ENCODE measurements at places on chromosomes 16 and 17. TPM values are rescaled to one million over a fixed set of nuclear protein-coding genes. Genes with fewer than 3 reads are reported as not detected.

DNA sequence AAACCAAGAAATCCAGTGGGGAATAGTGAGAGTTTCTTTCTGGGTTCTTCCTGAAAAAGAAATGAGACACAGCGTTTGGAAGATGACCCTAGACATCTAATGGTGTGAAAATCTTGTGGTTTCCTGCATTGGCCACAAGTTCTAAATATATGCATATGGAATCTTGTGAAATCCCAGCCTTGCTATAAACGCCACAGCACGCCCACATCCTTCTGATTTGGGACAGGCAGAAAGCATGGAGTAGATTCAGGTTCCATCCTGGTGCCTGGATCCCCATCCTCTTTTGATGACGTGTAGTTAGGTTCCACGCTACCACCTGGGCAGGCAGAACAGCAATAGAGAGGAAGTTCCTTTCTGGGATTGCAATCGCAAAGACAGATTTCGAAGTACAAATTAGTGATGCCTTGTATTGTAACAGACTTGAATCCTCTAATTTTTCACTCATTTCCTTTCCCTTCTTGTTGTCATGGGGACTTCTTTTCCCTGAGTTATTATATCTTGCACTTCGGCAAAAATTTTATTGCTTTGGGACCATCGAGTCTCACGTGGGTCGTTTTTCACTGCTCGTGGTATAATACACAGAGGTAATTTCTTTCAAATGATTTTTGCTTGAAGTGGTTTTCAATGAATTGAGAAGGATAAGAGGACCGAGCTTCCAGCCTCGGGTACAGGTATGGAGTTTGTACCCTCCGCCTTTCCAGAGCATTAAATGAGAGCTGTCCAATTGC lies 37.6 kb downstream of the HS3ST4 start:
- no peak overlapping the region for H3K4me3 ChIP-seq
- H3K4me1 ChIP-seq: no peaks in the 10 kb centered on the region
- no peaks in the 10 kb centered on the region for H3K36me3 ChIP-seq

DNA sequence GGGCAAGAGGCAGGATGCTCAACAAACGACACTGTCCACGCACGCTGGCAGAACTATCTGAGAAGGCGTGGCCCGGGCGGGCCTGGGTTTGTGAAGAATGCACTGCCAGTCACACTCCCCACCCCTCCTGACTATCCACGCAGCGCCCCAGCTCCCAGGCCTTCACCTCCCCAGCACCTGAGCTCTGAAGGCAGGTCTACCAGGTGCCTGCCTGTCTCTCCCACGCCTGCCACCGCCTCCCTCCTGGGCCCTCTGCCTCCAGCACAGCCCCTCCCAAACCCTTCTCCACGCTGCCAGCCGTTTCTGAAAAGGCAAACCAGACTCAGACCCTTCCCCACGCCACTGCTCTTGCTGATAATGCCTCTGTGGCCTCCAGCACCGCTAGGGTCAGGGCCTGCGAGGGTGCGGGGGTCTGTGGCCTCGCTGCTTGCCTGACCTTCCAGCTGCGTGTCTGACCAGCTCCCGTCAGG lies 11.6 kb downstream of the MYBBP1A start:
- H3K27ac ChIP-seq: no peak overlapping the region
- no peak for DNase-seq
- no peaks in the 10 kb centered on the region for H3K4me1 ChIP-seq
- H3K27me3 ChIP-seq: no peaks in the 10 kb centered on the region

DNA sequence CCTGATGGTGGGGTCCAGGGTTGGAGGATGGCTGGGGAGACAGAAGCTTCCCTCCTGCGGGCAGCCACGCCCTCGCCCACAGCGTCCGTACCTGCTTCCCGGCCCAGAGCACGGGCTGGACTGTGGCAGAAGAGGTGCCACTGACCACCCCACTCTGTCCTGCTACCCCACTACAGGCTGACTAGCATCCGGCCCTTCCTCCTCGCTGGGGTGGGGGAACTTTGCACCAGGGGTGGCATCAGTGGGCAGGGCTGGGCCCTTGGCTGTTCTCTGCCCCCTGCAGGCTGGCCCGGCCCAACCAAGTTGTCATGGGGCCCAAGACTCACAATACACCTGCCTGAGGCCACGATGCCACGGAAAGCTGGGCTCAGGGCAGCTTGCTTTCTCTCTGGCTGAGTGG lies 73.0 kb downstream of the KLHDC4 start:
- no peaks in the 10 kb centered on the region for H3K27me3 ChIP-seq
- no peak overlapping the region for H3K4me3 ChIP-seq
- H3K27ac ChIP-seq: no peak overlapping the region
- peaks cover 14% of the 10 kb centered on the region for H3K36me3 ChIP-seq
- H3K4me1 ChIP-seq: peaks cover 7% of the 10 kb centered on the region

- H3K4me1 ChIP-seq: peaks cover 14% of the 10 kb centered on the region
- H3K36me3 ChIP-seq: no peaks in the 10 kb centered on the region
- H3K27ac ChIP-seq: no peak overlapping the region
- H3K4me3 ChIP-seq: no peak overlapping the region
Observed at GRCh38 chr17:73723317-73723716, 79.1 kb upstream of the SDK2 start.

DNA sequence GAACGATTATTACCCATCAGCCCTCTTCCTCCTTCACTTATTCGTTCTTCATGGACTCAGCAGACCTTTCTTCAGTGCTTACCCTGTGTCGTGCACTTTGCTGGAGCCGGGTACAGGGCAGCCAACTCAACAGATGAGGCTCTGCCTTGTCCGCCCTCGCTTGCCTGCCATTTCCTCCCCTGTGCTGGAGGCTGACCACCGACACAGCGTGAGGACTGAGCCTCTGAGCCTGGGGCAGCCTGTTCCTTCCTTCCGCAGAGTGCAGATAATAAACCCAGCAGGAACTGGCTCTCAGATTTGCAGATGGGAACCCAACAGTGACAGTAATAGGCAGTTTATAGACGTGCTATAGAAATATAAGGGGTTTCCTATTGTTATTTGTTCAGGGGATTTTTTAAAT lies 7.0 kb upstream of the SLC39A11 start:
- no peak overlapping the region for H3K27ac ChIP-seq
- no peaks in the 10 kb centered on the region for H3K27me3 ChIP-seq
- no peaks in the 10 kb centered on the region for H3K4me1 ChIP-seq
- no peak overlapping the region for H3K4me3 ChIP-seq
- DNase-seq: no peak

DNA sequence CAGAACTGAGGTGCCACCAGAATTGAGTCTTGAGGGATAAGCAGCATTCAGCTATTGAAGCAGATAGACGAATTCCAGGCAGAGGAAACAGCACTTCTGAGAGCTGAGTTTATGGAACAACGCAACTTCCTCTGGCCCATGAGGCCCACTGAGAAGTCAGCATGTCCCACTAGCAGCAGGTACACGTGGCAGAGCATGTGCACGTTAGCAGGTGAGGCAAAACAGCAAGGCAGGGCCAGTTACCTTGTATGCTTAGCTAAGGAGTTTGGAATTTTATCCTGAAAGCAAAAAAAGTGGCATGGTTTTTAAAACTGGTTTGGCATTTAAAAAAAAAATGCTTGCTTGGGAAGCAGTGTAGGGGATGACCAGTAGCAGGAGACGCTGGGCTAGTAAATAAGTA lies 305.6 kb downstream of the CPPED1 start:
- DNase-seq: no peak
- H3K27me3 ChIP-seq: no peaks in the 10 kb centered on the region
- no peaks in the 10 kb centered on the region for H3K36me3 ChIP-seq
- H3K4me3 ChIP-seq: no peak overlapping the region
- H3K27ac ChIP-seq: no peak overlapping the region

DNA sequence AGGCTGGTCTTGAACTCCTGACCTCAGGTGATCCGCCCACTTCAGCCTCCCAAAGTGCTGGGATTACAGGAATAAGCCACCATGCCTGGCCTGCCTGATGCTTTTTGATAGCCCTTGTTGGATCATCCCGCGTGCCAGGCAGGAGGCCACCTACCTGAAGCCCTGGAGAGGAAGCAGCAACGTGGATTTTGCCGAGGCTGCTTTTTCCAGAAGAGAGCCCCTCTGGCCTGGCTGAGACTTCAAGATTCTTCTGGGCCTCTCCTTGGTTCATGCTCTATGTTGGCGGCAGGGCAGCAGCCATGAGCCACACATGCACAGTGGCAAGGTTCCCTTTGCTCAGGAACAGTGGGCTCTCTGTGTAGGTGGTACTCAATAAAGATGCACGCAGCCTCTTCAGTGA lies 11.5 kb downstream of the KATNB1 start:
- no peaks in the 10 kb centered on the region for H3K27me3 ChIP-seq
- H3K4me1 ChIP-seq: peaks cover 5% of the 10 kb centered on the region
- no peak overlapping the region for H3K27ac ChIP-seq

The CES2 gene
- total RNA-seq: 84.2 TPM

DNA sequence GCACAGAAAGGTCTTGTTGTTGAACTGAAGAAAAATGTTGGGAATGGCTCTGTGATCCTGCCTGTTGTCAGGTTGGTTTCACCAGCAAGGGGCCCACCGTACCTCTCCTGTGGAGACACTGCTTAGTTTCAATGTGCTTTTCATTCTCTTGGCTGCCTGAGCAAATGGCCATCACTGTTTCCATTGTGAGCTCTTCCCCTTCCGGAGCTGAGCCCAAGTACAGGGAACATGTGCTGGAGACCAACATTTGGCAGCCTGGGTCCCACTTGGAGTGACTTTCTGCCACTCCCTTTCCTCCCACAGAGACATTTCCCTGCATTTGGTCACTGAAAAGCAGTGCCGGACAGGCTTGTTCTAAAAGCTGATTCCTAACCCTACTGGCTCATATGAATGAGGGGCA lies 23.1 kb downstream of the GABARAPL2 start:
- H3K27me3 ChIP-seq: no peaks in the 10 kb centered on the region
- no peak overlapping the region for H3K4me3 ChIP-seq
- DNase-seq: no peak
- H3K36me3 ChIP-seq: no peaks in the 10 kb centered on the region

- no peaks in the 10 kb centered on the region for H3K27me3 ChIP-seq
- H3K27ac ChIP-seq: no peak overlapping the region
- no peaks in the 10 kb centered on the region for H3K36me3 ChIP-seq
- DNase-seq: no peak
- H3K4me3 ChIP-seq: no peak overlapping the region
- no peaks in the 10 kb centered on the region for H3K4me1 ChIP-seq
Observed at GRCh38 chr16:55812951-55813350, 19.9 kb downstream of the CES1 start.
